Urinary bladder (tissue), 4 donors: ENCODE measurements at places on chromosomes 4 and X. TPM values are rescaled to one million over a fixed set of nuclear protein-coding genes. Genes with fewer than 3 reads are reported as not detected.
A peak's percentile ranks its signal among the peaks of the same experiment; 100 is the strongest.

The ADH1B gene
- total RNA-seq, result 97.0 TPM

The TEX13D gene
- total RNA-seq, result not detected

- no peak for DNase-seq
Measured at GRCh38 chrX:51598899-51599298, 19.8 kb downstream of the CENPVL3 start.

The CDX4 gene
- total RNA-seq, result not detected

DNA sequence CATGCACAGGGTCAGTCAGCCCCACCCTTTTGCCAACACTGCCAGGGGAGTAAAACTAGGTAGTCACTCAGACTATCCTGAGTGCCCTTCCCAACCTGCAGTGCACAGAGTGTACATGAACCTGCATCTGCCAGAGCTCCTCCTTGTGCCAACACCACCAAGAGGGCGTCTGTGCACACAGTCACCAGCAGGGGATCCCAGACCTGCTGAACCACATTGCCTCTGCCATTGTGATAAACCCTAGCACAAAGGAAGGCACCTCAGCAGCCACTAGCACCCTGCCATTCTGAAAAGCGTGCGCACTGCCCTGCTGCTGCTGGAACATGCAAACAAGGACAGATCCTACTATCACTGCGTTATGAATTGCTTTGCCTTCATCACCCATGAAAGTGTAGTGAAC is 247.8 kb upstream of the POU3F4 start:
- DNase-seq, result no peak

The GPR78 gene
- 3.6 TPM for total RNA-seq

GRCh38 chr4:120691106-120691505 is 231.4 kb downstream of the PRDM5 start:
- DNase-seq, result no peak

GRCh38 chr4:54217642-54218495 is 11.2 kb upstream of the PDGFRA start:
- DNase-seq, result peak; percentile 89

DNA sequence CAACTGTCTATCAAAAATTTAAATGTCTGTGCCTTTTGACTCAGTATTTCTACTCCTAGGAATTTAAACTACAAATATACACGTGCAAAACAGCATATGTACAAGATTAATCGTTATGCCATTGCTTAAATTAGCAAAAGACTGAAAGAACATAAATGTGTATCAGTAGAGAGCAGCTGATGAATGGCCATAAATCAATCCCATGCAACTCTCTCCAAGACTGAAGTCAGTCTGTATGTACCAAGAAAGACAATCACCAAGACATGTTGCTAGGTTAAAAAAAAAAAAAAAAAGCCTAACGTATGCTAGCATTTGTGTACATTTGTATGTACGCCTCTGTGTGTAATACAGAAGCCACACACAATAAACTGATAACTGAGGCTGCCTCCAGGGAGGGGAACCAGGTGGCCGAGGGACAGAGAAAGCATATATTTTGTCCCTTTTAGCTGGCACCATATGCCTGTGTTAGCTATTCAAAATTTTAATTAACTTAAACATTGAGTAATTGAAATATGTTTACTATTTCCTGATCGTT is 130.7 kb downstream of the SH3KBP1 start:
- no peak for DNase-seq

The ASB9 gene
- total RNA-seq, result 3.4 TPM

DNA sequence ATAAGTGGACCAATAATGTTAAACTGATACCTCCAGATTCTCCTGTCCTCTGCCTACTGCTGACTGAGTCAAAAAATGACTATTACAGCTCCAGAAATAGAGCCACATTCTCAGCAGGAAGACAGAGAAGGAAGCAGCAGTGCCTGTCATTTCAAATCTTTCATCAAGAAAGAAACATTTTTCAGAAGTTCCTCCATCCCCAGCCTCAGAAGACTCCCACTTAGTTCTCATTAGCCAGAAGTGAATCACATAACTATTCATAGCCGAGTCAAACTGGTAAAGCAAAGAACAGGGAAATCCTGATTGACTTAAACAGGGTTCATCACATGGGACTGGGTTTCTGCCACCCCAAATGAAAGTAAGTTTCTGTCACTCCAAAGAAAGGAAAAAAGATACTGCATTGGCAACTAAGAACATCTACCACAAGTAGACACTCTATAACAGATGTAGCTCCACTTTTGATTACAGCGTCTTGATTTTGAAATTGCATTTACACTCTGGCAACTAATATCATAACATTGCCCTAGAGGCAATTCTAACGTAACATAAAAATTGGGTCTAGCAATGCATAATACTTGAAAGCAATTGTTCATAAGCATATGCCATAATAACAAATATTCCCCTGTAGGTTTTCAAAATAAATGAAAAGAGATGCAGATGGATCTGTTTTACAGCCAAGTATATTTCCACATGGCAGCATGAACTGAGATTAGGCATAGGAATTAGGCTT is 599.8 kb downstream of the GALNTL6 start:
- DNase-seq, result no peak

GRCh38 chr4:1720163-1720983 is 750 bp downstream of the TMEM129 start:
- DNase-seq, result no peak

- DNase-seq, result peak; percentile 32
Measured at GRCh38 chrX:154051201-154051810, 31.6 kb upstream of the IRAK1 start.
